ENCODE measurements at places on chromosomes 11 and 22.
A peak's percentile ranks its signal among the peaks of the same experiment; 100 is the strongest.

GRCh38 chr11:7486781-7487140, 1.5 kb downstream of the OLFML1 start:
- no peak for DNase-seq

DNA sequence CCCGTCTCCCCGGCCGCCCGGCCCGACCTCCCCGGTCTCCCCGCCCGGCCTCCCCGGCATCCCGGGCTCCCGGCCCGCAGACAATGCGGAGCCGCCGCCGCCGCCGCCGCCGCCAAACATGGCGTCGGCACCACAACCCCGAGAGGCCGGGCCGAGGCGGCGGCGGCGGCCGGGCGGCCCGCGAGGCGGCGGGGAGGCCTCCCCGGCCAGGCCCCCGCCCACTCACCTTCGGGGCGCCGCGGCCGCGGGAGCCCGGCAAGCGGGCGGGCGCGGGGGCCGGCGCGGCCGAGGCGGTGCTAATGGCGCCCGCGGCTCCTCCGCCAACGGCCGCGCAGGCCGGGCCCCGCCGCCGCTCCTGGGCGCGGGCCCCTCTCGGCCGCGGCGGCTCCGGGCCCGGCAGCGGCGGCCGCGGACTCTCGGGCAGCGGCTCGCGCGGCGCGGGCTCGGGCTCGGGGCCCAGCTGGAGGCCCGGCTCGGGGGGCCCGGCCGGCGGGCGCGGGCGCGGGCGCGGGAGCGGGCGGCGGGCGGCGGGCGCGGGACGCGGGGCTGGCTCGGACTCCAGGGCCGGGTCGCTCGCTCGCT, 311 bp downstream of the BRD1 start:
- DNase-seq = peak; percentile 28

DNA sequence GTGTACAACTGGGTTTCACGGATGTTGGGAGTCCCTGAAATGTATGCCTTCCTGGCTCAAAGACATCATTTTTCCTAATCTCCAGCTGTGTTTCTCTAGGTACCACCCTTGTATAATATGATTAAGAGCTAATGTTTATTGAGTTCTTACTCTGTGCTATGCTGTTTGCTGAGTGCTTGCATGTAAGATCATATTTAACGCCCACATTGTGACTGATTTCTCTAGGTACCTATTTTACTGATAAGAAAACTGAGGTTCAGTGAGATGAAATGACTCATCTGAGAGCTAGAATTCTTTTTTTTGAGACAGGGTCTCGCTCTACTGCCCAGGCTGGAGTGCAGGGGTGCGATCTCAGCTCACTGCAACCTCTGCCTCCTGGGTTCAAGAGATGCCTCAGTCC, 42.6 kb downstream of the FAM227A start:
- no peak for DNase-seq

DNA sequence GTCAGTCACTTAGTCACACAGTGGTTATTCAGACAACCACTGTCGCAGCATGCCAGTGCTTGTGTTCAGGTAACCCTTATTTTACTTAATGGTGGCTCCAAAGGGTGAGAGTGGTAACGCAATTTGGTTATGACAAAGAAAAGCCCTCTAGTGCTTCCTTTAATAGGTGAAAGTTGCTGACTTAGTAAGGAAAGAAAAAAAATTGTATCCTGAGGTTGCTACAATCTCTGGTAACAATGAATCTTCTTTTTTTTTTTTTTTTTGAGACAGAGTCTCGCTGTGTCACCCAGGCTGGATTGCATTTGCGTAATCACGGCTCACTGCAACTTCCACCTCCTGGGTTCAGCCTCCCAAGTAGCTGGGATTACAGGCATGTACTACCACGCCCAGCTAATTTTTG, 64.5 kb downstream of the C11orf91 start:
- no peak for DNase-seq

DNA sequence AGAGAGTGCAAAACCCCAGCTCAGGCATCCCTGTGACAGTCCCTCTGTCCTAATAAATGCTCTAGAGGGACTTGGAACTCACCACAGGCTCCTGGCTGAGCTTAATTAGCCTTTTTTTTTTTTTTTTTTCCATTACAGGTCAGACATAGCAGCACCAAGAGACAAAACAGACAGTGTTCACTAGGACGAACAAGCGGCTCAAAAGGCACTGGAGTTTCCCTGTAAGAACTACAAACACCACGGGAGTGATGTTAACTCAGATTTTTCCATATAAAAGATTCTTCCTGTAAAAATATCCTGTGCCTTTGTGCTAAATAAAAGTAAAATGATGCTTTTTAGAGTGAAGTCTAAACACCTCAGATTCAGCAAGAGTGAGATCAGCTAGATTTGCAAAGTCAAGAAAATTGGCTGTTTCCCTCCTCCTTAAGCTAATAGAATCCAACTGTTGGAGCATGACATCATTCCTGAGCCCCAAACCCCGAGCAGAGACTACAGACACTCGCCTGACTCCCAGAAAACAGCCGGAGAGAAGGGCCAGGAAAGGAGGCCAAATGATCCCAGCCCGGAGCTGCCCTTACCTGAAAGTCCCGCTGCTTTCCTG, 101.0 kb upstream of the AKIP1 start:
- no peak for DNase-seq
